ENCODE measurements at places on chromosomes 2 and 18.

GRCh38 chr2:85866165-85866659 lies 22.6 kb downstream of the ST3GAL5 start:
- no peak for DNase-seq

GRCh38 chr2:23268467-23269263 lies 116.3 kb upstream of the KLHL29 start:
- no peak for DNase-seq

DNA sequence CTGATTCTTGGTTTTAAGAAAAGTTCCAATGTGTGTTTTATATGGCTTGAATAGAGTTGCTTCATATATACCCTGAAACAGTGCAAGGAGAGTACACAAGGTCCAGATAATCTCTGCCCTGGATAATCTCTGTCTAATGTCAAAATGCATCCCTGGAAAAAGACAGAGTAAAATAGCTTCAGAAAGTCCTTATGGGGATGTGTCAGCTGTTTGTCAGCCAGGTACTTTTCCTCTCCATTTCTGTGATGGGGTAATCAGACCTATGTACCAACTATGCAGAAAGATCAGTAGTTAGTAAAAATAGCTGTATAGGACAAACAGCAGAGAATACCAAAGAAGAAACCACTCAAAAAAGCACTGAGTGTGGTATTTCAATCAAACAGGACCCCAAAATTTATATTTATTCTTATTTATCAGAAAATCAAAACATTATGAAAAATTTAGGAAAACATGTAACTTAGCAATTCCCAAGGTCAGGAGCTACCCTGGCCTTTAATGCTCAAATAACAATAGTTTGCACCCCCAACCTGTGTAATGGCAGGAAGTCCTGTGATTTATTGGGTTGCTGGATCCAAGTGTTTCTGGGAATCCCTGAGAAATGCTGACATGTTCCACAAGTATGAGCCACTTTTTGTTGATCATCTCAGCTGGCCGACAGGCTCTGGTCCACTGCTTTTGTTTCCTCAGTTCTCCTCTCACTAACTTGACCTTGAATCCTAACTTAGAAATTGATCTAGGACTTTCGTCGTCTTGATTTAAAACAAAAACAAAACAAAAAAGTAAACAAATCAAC lies 69.6 kb downstream of the MDH1 start:
- DNase-seq: no peak

GRCh38 chr2:96157649-96158553 lies 12.7 kb upstream of the DUSP2 start:
- peak; percentile 98 for DNase-seq

DNA sequence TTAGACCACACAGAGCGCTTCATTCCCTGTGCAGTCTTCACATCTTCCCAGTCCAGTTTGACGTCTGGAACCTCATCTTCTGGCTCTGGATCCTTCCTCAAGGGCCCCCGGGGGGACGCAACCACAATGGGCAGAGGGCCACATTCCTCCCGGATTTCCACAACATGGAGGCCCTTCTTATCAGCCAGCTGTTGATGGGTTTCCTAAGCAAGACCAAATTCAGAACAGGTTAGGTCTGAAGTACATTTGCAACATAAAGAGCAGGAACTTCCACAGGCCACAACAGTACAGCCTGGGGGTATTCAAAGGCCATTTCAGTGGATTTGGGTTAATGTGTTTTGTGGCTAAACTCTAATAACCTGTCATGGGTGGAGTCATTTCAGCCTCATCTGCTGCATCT lies 34.2 kb downstream of the MRPS5 start:
- DNase-seq: no peak

DNA sequence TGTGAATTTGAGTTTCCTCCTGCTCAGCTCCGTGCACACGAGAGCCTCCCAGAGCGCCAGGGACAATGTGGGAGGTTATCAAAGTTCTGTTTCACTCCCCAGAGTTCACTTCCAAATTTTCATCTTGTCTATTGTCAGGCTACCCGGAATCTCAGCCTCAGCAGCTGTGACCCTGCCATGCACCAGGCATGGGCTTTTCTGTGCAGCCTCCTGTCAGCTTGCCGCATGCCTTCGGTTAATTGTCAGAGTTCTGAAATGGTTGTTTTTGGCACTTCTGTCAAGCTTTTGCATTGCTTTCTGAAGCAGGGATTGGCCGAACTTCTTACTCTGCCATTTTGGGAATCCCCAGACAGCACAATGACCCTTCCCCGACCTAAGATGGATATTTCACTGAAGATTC lies 60.4 kb downstream of the SH3YL1 start:
- DNase-seq: no peak

DNA sequence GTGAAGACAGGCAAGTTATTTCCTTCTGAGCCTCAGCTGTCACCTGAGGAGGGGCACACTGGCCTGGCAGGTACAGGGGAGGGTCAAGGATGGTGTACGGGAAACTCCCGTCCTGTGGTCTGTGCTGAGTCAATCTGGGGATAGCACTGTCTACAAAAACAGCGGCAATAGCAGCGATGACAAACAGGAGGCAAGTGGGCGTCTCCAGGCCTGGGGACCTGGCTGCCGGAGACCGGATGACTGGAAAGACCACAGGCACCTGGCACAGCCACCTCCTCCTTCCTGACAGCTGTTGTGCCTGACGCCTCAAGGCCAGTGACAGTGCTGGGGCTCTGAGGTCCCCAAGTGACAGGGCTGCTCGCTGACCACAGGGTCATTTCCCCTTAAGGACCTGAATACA lies 202.1 kb upstream of the HS6ST1 start:
- DNase-seq: peak; percentile 26

DNA sequence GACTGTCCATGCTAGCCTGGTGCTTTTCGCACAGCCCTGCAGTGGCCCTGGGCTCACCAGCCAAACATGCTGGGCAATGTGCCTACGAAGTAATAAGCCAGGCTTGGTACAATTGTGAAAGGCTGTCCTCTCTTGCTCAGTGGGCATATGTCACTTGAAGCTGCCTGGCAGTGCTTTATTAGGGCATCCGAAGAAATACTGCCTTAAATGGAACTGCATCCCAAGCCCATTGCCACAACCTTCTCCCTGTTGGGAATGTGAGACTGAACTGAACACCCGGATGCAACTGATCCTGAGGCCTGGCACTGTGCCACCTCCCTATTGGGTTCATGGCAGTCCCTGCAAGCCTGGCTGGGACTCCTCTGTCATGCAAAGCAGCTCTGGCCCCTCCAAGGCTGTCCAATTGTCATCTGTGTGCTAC lies 15.9 kb downstream of the CAPG start:
- no peak for DNase-seq

DNA sequence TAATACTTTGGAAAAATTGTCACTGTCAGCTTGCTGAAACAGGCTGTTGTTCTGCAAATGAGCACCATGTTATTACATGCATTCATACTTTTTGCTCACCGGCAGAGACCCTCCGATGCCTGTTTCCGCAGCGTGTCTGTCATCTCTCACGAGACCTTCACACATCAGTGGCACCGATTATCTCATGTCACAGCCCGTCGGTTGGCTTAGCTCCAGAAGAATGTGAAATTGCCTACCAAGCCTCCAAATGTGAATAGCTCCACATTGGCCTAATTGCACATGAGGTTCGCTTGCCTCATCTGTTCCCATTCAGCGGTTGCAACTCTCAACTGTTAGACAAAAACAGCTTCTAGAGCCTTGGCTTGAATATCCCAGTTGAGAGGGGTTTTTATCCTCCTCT lies 233.0 kb downstream of the ACTR3 start:
- DNase-seq: no peak

DNA sequence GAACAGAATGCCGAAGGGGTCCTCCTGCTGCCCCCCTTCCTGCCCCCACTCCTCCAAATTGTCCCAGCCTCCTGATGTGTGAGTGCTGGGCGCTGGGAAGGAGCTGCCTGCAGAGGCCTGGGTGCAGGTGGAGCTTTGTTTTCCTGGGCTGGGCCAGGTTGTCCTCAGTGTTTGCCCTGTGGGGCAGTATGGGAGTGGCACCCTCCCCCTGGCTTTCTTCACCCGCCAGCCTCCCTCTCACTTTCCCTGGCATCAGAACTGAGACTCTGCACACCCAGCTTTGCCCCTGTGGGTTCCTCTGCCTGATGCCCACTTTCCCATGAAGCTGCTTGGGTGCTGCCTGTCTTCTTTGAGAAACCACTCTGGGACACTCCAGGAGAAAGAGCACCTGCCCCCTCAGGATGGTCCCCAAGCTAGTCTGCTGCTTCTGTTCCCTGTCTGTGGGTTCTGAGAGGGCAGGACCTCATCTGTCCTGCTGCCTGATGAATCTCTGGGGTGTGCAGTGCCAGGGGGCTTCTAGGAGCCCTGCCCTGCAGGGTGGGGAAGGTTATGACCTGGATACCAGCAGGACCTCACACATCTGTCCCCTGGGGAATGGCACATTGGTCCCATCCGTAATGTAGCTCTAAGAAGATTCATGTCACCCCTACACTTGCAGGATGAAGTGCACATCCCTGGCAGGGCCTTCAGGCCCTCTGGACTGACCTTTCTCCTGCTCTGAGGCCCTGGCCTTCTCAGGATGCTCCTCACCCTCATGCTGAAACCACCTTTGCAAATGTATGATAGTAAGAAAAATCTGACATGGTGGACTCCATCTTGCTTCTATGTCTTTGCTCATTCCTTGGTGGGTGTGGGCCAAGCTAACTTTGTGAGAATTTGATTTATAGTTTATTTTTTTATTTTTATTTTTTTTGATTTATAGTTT lies 146.8 kb upstream of the HS6ST1 start:
- DNase-seq: no peak

DNA sequence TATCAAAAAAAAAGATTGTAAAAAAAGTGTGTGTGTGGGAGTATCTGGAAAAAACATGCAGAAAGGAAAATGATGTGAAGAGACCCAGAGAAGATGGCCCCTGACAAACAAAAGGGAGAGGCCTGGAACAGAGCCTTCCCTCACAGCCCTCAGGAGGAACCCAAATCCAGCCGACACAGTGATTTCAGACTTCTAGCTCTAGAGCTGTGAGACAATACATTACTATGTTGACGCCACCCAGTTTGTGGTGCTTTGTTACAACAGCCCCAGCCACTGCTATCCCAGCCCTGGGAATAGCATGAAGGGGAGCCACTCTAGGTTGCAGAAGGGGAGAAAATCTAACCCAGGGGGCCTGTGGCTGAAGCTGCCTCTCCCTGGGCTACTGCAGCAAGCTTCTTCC lies 59.0 kb upstream of the ZBTB7C start:
- DNase-seq: no peak

DNA sequence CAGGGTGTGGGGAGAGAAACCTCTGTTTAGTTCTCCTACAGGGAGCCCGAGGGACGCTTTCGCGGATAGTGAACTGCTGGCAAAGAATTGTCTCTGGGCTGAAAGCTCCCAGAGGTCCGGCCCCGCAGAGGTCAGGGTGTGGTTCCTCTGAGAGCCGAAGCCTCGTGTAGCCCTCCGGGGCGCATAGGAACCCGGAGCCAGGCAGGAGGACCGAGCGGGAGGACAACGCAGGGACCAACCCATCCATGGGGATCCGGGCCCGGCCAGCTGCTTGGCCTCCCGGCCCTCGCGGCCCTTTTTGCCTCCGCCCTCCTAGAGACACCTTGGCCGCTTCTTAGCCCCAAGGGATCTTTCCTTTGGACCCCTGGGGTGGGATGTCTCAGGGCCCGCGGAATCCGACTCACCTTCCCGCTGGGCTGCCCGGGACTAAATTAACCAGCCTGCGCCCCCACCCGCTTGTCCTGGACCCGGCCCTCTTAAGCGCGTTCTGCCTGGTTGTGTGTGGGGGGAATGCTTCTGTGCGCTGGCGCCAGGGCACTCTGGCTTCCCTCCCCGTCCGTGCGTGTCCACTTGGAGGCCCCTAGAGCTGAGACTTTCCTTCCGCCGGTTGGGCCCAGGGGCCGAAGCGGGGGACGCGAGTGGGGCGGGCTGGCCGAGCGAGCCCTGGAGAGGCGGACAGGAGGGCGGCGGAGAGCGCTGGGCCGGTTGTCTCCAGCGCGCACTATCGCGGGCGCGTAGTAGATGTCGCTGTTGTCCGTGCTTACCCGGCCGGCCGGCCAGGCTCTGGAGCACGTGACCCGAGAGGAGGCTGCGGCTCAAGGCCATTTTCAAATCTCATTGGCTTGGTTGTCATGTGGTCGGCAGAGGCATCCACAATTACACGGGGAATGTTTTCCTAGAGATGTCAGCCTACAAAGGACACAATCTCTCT lies at the start of gene HOXD10:
Gene HOXD10, plus strand, starts transcription at position 896 of the 931 bp plus-strand sequence. CDS start 56 bp downstream, outside the sequence.
- DNase-seq: no peak

DNA sequence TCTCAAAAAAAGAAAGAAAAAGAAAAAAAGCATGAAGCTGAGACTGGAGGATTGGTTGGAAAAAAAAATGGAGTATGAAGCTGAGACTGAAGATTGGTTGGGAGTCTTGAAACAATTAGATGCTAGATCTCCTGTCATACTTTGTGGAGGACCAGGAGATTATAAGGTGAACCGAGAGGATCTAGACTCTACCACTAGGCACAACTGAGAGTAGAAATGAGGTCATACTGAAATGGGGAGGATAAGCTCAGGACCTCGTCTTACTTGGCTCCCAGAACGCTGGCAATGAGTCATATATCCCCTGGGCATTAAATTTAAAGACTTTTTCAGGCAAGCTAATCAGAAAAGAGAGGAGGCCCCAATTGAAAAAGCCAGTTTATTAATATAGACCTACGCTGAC lies 3.3 kb upstream of the ORC2 start:
- DNase-seq: no peak

GRCh38 chr2:187174582-187174981 lies 273.5 kb downstream of the CALCRL start:
- no peak for DNase-seq

All from stimulated activated CD4-positive, alpha-beta T cell treated with anti-CD3 and anti-CD28 coated beads, TNF-alpha, amount 100 ng/mL, for 24 hours (primary cell).